ENCODE measurements at places on chromosomes 12 and 14.
A peak's percentile ranks its signal among the peaks of the same experiment; 100 is the strongest.

GRCh38 chr12:51932218-51933076 is 19.1 kb upstream of the ACVR1B start:
- DNase-seq: no peak

- DNase-seq: no peak
Measured at GRCh38 chr14:32043624-32044023, 33.5 kb upstream of the ARHGAP5 start.

DNA sequence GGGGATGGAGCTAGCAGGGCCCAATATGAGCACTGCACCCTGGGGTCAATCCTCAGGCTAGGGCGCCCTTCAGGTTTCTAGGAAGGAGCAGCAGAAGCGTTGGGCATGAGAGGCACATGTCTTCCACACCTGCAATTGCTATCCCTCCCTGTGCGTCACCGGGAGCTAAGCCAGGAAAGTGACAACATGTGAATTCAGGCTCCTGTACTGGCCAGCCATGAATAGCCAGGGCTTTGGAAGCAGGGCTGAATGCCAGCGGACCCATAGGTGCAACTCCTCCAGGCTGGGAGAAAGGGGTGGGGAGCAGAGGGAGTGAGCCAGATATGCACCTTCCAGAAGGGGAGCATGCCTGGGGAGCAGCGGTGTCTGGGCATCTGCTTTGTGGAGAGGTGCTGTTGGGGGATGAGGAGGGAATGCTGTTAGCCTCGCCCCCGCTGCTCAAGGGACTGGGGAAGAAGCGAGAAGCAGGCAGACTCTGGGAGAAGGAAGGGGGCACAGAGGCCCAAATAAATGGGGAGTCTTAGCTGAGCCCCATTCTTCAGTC is 6.1 kb downstream of the HOXC5 start:
- DNase-seq: no peak

GRCh38 chr12:56816491-56816890 is 53.4 kb downstream of the HSD17B6 start:
- DNase-seq: no peak

DNA sequence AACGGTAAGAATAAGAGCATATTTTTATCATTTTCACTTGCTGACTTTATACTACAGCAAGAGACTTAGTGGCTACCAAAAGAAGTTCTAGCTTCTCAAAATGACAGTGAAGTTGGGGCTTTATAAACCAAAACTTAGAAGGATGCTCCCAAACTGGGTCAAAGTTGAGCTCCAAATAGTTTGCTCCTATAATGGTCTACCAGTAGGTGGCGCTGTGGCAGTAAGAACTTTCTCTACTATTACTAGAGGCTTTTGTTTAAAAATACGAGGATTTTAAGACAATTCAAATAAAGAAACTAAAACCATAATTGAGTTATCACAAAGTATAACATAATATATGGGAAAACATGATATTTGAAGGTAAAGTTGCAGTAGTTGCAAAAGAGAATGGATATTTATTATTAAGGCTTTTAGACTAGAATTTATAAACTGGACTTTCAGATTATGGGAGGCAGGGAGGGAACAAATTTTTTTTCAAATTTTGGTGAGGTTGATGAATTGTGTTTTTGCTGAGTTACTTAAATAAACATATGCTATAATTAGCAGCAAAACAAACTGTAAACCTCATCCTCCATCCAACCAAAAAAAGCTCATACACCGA is 75.0 kb downstream of the TGFB3 start:
- DNase-seq: peak; percentile 58

GRCh38 chr14:73695997-73696396 is 18.2 kb downstream of the PNMA1 start:
- no peak for DNase-seq

- DNase-seq: no peak
Measured at GRCh38 chr14:68557648-68558047, 235.2 kb downstream of the ZFP36L1 start.

- DNase-seq: no peak
Measured at GRCh38 chr12:93019975-93020630, 91.0 kb upstream of the EEA1 start.

- no peak for DNase-seq
Measured at GRCh38 chr12:12817616-12818015, 4.5 kb downstream of the DDX47 start.

DNA sequence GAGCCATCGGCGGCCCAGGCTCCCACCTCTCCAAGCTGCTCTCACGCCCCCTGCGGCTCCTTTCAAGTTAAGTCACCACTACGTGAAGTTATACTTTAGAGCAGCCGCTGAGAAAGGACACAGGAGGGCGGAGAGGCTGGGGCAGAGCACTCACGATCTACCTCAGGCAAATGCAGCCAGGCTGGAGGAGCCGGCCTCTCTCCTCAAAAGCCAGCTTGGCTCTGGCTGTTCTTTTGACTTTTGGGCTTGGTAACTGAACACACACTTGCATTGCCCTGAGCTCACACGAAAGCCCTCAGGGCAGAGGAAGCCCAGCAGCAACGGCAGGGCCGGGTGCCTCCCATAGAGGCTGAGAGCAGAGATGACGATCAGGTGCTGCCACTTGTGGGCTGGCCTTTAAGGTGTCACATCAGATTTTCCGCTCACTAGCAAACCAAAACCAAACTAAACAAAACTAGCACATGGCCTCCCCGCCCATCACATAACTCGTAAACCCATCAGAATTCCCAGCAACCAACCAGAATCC is 75.2 kb downstream of the PITPNM2 start:
- DNase-seq: peak; percentile 65

DNA sequence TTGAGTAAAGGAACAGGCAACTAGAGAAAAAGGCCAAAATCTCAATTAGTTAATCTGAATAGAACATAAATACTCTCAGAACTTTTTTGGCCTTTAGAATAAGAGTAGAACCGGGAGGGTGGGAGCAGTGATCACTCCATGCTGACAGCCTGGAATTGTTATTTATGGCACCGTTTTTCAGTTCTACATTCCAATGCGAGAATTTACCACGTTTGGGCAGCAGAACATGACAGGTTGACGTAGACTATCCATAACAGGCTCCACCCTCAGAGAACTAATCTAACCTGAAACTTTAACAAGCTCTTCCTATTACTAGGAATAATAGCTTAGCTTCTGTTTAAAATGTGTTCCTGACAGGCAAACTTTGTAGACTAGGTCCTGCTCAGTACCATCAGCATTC is 379.1 kb downstream of the SEC23A start:
- DNase-seq: no peak
